GM13977 (cell line): ENCODE measurements at places on chromosomes 3 and 15.

DNA sequence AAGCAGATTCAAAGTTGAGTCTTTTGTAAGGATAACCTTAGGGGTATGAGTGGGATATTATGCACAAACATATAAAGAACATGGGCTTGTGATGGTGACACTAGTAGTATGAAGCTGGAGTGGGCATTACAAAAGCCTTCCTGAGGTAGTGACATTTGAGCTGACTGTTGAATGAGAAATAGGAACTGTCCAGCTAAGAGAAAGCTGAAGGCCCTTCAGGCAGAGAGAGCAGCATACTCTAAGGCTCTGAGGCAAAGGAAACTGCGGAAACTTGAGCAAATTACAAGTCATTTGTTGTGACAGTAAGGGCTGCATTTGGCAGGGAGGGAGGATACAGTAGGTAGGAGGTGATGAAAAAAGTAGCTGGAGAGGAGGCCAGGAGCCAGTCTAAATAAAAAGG, 190.7 kb upstream of the CD96 start:
- DNase-seq, result no peak

- DNase-seq, result peak; percentile 42
These were observed 71.3 kb downstream of the CMTM8 start for GRCh38 chr3:32309654-32310242.

DNA sequence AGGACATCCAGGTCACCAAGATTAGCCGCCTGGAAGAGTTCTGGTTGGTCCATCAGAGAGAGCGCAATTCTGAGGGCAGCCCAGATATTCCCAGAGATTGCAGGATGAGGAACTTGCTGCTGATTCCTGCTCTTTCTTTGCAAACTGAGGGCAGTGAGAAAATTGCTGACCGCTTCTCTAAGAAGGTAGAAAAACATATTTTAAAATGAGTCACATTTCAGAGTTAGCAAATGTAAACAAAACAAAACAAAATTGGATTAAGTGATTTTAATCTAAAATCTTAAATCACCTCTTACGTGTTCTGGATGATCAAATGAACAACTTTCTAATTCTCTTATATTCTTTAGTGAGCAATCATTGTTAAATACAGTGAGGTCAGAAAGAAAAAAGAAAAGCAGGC, 149.0 kb downstream of the USP13 start:
- no peak for DNase-seq

- no peak for DNase-seq
These were observed 506.5 kb downstream of the MAGI1 start for GRCh38 chr3:65532215-65532614.

DNA sequence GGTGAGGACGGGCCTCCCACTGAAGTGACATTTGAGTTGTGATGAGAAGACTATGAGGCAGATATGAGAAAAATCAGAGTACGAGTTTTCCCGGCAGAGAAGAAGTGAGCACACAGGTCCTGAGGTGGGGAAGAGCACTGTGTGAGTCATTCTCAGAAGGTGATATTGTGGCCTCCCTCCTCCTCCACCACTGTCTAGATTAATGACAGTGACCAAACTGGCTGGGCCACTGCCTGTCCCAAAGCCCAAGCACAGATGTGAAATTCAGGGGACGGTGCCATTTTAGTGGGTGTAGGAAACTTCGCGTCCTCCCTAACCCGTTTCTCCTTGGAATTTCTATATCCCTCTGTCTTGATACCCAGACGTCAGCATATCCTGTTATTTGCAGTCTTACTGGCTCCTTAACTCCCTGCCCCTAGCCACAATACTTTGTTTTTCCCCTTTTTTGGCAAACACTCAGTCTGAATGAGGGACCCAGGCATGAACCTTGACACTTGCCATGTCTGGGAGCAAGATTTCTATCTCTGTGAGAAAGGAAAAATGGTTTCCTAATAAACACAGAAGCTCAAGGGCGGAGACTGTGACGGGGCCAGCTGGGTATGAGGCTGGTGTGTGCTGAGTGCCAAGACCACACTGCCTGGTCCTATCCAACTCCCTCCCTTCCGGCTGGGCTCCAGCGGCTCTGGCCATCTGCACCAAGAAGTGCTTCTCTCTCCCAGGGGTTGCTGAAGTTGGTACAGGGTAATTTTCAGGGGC, 15.2 kb downstream of the PRICKLE2 start:
- no peak for DNase-seq

DNA sequence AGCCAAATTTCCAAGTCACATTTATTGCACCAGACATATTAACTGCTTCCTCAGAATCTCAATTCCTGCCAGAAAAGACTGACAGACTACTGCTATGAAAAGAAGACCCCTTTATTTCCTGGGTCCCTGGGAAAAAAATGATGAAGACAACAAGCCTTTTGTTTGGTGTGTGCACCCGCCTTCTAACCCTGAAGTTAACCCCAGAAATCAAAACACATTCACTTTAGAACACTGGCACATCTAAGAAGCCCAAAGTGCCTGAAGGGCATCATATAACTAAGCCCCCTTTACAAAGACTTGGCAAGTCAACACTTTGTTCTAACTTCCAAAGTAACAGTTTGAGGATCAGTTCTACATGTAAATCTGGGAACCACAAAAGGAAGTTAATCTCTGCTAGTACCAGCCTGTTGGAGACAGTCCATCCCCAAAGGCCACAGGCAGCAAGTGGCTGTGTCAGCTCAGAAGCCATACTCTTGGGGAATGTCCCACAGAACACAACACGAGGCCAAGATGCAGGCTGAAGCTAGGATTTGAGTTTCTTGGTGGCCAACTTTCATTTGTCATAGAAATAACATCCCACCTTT, 16.3 kb upstream of the ATP1B3 start:
- no peak for DNase-seq

DNA sequence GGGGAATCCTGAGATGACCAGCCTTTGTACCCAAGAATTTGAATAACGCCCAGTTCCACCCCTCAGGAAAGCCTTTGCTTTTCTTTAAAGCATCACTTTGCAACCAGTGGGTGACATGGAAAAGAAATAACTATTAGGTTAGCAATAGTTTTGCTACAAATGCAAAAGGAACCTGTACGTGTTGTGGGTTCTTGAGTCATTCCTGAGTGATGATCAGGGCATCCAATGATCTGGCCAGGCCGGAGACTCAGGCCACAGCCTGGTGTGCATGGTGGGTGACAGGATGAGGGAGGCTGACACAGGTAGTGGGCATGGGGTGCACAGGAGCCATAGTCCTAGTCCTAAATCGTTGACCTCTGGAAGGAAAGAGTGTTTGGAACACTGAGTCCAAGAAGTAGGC, 321.4 kb upstream of the IL12A start:
- DNase-seq, result no peak

DNA sequence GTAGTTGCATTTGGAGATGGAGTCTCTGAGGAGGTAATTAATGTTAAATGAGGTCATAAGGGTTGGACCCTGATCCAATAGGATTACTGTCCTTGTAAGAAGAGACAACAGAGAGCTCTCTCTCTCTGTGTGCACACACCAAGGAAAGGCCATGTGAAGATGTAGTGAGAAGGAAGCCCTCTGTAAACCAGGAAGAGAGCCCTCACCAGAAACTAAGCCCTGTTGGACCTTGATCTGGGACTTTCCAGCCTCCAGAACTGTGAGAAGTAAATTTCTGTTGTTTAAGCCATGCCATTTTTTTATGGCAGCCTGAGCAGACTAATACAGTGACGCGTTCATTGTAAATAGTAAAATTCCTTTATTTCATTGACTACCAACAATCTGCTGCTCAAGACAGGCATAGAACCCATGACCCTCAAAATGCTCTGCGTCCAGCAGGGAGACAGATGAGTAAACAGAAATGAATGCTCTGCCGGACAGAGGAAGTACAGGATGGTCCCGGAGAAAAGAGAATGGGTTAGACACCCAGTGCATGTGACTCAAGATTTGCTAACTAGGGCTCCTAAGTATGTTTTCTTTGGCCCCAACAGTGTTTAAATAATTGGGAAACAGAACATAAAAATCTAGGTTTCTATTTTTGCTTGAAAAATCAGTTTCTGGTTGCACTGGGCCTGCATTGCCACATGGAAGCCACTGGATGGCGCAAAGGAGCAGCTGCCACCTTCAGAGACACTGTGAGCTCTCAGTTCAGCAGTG, 37.9 kb upstream of the TNFAIP8L3 start:
- DNase-seq, result peak; percentile 26

GRCh38 chr15:50059883-50060282, 59.1 kb downstream of the ATP8B4 start:
- DNase-seq, result no peak

GRCh38 chr15:44489464-44489863, 47.5 kb upstream of the EIF3J start:
- no peak for DNase-seq

DNA sequence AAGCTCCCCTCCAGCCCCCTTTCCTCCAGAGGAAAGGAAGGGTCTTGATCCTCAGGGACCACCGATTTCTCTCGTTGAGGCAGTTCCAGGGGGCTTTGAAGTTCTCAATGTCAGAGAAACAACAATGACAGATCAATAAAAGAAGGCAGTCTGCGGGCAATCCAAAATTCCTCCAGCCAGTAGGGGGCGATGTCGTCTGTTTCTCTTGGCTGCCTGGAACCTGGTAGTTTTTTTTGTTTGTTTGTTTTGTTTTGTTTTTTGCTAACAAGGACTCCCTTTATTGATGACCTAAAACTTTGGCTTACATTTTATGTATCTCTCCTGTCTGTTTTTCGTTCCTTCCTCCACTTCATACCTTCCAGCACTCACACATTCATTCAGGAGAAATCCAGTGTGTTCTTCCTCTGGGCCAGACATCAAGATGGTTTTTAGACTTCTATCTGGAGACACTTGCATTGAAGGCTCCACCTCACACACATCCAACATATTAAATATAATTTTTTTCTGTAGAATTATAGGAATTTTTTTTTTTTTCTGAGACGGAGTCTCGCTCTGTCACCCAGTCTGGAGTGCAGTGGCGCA, 276.6 kb downstream of the RPLP1 start:
- peak; percentile 63 for DNase-seq

DNA sequence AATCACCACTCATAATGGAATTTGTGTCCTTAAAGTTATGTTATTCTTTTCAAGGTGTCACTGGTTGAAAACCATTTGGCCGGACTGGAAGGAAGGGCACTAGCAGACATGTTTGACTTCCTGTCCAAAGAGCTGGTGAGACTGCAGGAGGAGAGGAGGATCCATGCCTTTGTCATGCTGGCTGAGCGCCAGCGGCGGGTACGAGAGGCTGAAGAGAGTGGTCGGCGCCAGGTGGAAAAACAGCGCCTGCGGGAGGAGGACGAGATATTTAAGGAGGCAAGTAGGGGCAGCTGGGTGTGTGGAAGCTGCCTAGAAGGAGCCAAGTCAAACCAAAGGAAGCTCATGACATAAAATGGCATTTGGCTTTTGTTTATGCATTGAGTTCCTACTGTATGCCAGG, 38.0 kb upstream of the NR1I2 start:
- no peak for DNase-seq

DNA sequence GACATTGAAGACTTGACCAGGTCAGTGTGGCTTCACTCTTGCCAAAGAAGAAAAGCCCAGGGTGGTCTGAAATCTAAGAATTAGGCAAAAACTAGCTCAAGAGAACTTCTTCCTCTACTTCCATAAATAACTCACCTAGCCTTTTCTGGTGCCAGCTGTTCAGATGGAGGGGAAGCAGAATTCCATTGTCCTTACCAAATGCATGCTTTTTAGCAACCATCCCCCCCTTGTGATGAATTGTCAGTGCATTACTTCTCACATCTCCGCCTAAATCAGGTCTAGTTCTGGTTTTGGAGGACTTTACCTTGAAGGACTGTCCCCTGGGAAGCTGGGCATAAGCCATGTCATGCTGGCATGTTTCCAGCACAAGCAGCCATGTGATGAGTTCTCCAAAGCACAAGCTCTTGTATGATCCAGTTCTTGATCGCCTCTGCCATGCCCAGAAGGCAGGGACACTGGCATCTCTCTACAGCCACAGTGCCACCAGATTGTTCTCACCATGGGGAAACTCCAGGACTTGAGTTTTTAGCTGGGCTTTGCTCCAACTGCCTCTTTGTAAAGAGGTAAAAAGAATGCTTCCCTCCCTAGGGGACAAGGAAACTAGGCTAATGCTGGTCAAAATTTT, 96.4 kb upstream of the IL12A start:
- no peak for DNase-seq

DNA sequence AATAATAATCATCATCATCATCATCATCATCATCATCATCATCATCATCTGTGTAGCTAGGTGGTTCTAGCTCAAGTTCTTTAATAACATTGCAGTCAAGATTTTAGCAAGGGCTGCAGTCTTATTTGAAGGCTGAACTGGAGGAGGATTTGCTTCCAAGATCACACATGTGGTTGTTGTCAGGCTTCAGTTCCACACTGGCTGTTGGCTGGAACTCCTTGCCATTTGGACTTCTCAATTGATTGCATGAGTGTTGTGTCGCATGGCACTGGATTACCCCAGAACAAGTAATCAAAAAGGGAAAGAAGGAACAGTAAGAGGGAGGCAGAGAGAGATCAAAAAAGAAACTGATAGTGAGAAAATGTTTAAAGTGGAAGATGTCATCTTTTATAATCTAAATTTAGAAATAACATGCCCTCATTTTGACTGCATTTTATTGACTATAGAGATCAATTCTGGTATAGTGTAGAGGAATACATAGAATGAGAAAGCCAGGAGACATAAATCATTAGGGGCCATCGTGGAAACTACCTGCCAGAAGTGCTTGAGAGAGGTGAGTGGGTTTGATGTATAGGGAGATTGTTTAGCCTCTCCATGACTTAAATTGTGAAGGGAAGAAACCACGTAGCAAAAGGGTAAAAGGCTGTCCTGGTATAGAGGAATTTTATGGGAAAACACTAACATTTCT, 346.6 kb upstream of the RBMS3 start:
- no peak for DNase-seq

DNA sequence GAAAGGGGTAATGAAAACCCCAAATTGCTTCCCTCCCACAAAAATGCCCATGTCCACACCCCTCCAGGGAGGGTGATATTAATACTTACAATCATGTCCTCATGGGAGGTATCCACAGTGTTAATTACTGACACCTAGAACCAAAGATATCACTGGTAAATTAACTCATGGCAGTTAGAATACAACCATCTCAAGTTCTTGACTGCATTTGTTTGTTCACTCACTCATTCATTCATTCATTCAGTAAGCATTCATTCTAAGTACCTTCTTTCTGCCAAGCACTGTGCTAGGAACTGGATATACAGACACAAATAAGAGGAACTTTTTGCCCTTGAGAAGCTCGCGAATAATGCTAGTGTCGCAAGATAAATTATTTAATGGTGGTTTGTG, 3.0 kb downstream of the SEC13 start:
- DNase-seq, result no peak

- DNase-seq, result no peak
These were observed 12.9 kb upstream of the MB21D2 start for GRCh38 chr3:192930577-192930976.

DNA sequence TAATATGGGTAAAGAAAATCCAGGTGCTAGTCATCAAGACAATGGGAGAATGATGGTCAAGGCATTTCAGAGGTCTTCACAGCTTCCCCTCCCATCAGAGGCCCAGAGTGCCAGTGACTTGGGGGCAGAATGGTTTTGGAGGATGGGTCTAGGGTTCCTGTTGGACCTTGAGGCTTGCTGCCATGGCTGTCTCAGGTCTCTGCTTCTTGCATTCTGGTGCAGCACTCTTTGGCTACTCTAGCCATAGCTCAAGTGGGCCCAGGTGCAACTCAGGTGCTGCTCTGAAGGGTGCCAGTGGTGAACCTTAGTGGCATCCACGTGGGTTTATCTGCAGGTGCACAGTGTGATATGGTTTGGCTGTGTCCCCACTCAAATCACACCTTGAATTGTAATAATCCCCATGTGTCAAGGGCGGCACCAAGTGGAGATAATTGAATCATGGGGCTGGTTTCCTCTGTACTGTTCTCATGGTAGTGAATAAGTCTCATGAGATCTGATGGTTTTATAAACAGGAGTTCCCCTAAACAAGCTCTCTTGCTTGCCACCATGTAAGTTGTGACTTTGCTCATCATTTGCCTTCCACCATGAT, 48.5 kb upstream of the PEX5L start:
- no peak for DNase-seq

GRCh38 chr15:60389261-60390077, 8.3 kb downstream of the ANXA2 start:
- peak; percentile 60 for DNase-seq
